ENCODE measurements at places on chromosomes 7 and 10. TPM values are rescaled to one million over a fixed set of nuclear protein-coding genes. Genes with fewer than 3 reads are reported as not detected.

The TLX1 gene
- not detected for total RNA-seq

The CUTC gene
- 8.4 TPM for total RNA-seq

The LEP gene
- total RNA-seq: not detected

- no peak for DNase-seq
Measured at GRCh38 chr10:81367132-81367531, 507.9 kb upstream of the NRG3 start.

DNA sequence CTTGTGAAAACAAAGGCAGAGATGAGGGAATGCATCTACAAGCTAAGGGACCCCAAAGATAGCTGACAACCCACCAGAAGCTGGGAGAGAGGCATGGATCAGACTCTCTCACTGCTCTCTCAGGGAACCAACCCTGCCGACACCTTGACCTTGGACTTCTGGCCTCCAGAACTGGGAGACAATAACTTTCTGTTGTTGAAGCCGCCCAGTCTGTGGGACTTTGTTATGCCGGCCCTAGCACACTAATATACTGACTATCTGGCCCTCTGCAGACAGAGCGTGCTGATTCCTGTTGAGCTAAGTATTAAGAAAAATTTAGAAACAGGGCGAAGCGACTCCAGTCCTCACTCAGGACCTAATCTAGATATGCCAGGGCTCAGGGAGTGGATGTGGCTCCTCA, 144.3 kb upstream of the TCF7L2 start:
- no peak for DNase-seq

- no peak for DNase-seq
Measured at GRCh38 chr7:36309301-36309700, 80.4 kb upstream of the ANLN start.

DNA sequence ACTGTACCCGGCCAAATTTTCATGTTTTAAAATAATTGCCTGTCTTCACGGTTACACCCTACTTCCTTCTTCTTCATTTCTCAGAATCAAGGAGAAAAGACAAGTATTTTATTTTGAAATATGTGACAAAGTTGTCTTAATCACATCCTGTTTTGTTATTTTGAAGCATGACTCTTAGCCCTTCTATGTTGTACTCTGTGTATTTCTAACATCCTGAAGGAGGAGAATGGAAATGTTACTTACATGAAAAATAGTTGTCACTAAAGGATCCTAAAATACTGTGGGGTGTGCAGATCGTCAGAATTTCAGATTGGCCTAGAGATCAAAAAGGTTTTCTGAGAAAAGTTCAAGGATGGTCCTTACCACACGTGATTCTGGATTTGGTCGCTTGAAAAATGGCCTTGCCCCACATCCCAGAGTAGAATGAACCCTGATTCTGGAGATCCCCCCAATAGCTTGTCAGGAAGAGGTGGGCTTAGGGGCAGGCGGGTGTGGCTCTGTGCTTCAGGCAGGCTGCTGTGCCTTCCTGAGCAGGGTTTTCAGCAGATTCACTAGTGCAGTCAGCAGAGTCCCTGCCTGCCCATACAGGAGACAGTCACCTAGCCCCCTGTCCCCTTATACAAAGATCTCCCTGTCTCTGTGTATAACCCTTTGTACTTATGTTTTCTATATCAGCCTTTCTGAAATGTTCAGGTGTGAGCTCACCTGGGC, 8.6 kb downstream of the UPP1 start:
- no peak for DNase-seq

- no peak for DNase-seq
Measured at GRCh38 chr7:56174875-56175760, 58.9 kb upstream of the NUPR2 start.

GRCh38 chr10:123502983-123503382, 163.2 kb upstream of the GPR26 start:
- DNase-seq: no peak

GRCh38 chr7:138755331-138755747, 42.5 kb upstream of the TMEM213 start:
- peak; percentile 47 for DNase-seq

DNA sequence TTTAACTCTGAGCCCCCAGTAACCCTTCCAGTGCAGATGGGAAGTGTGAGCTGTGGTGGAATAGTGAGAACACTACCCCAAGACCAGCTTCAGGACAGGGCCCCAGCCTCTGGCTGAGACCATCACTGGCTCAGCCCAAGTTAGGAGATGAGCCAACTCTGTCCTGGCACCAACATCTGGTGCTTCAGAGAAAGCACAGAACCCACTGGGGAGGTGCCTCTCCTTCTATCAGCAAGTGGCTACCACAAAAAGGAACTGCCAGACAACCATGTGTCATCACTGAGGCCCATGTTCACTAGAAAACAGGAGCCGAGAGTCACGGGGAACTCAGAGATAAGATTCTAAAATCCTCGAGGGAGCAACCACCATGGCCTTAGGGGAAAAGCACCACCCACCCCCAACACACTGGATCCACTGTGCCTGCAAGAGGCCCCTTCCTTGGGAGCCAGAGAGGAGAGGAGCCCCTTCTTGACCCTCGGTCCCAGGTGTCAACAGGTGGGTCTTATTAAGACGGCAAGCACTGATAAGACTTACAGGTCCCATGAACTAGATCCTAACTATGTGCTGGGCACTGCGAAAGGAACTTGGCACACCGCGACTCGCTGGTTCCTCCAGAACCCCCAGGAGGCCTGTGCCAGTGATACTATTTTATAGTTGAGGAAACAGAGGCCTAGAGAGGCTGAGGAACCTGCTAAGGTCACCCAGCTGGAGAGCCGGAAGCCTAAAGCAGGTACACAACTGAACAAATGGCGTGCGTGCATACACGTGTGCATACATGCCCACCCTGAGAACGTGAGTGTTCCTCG, 102.7 kb downstream of the FAM53B start:
- no peak for DNase-seq

DNA sequence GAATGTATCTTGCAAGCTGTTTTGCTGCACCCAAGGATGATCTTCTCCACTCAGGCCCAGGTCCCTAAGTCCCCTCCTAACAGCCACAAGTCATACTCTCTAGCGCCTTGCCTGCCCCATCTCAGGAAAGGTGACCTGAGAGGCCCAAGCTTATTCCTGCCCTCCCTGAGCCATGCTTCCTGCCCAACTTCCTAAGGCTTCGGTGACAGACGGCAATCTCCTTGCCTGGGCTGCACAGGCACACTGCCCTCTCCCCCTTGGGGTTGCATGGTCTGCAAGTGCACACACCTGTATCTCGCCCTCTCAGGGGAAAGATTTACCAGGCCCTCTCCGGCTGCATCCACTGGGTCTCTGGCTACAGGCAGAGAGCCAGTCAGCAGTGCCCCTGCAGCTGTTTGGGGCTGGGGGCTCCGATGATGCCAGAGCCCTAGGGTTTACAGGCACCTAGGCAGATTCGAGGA, 771 bp upstream of the ADIRF start:
- DNase-seq: no peak
